ENCODE measurements at places on chromosomes 16 and 17.

- no peak for DNase-seq
- H3K27ac ChIP-seq = 0 out of 2 replicates have a peak overlapping the region, but pooled peaks have one; percentile 15
- H3K4me1 ChIP-seq = peaks cover 3% of the 10 kb centered on the region
- H3K36me3 ChIP-seq = peaks cover 9% of the 10 kb centered on the region
- H3K4me3 ChIP-seq = no peak overlapping the region
These were observed 39.7 kb downstream of the VPS35L start for GRCh38 chr16:19595043-19595767.

DNA sequence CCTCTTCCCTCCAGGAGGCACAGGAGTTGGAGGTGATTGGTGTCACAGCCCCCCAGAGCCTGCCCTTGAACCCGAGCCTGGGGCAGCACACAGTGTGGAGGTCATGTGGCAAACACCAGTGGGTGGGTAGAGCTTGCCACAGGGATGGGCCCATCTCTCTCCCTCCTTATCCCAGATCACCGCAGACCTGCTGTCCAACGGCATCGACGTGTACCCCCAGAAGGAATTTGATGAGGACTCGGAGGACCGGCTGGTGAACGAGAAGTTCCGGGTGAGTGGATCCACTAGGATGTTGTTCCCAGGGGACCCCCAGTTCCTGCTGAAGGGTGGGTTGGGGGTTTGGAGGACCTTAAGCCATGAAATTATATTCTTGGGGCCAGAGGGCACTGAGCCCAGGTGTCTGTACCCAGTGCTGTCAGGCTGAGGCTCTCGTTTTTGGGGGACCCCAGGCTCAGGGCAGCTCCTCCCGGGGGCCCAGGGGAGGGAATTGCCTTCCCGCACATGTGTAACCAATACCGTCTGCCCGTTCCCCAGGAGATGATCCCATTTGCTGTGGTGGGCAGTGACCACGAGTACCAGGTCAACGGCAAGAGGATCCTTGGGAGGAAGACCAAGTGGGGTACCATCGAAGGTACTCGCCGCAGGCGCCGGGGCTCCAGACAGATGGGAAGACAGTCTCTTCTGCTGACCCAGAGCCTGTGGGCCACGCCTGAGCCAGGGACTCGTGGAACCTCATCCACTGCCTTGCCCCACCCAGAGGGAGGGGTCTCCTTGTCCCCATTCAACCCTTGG is 351.9 kb downstream of the SEC14L1 start:
- H3K27ac ChIP-seq = no peak overlapping the region
- no peaks in the 10 kb centered on the region for H3K27me3 ChIP-seq
- H3K4me3 ChIP-seq = no peak overlapping the region
- no peak for DNase-seq
- peaks cover 33% of the 10 kb centered on the region for H3K36me3 ChIP-seq
- H3K4me1 ChIP-seq = peaks cover 3% of the 10 kb centered on the region

- no peak for DNase-seq
- peaks cover 47% of the 10 kb centered on the region for H3K36me3 ChIP-seq
- no peak overlapping the region for H3K4me3 ChIP-seq
- no peak overlapping the region for H3K27ac ChIP-seq
- H3K27me3 ChIP-seq = no peaks in the 10 kb centered on the region
These were observed 29.0 kb downstream of the ETV4 start for GRCh38 chr17:43517161-43517560.

DNA sequence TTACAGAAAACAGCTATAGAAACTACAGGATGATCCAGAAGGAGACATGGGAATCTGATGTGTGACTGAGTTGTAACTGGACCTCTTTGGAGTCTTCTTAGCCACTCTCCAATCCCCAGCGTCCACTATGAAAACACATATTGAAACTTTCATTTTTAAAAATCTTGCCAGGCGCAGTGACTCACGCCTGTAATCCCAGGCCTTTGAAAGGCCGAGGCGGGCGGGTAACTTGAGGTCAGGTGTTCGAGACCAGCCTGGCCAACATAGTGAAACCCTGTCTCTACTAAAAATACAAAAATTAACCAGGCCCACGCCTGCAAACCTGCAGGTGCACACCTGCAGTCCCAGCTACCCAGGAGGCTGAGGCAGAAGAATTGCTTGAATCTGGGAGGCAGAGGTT is 53.3 kb downstream of the HIC1 start:
- no peak overlapping the region for H3K27ac ChIP-seq
- H3K4me3 ChIP-seq = no peak overlapping the region
- no peaks in the 10 kb centered on the region for H3K4me1 ChIP-seq
- no peak for DNase-seq

GRCh38 chr17:44095647-44096496 is 25.3 kb downstream of the G6PC3 start:
- peaks cover 1% of the 10 kb centered on the region for H3K4me1 ChIP-seq
- no peaks in the 10 kb centered on the region for H3K27me3 ChIP-seq
- H3K36me3 ChIP-seq = peaks cover 2% of the 10 kb centered on the region
- H3K4me3 ChIP-seq = peak overlapping the region; percentile 52
- peak; percentile 78 for DNase-seq

Data from H1 (cell line).